HuH-7 (cell line): ENCODE measurements at places on chromosomes 7 and 10.
A peak's percentile ranks its signal among the peaks of the same experiment; 100 is the strongest.

- peak; percentile 33 for DNase-seq
Measured at GRCh38 chr10:67697724-67698131, 1.7 kb upstream of the CTNNA3 start.

DNA sequence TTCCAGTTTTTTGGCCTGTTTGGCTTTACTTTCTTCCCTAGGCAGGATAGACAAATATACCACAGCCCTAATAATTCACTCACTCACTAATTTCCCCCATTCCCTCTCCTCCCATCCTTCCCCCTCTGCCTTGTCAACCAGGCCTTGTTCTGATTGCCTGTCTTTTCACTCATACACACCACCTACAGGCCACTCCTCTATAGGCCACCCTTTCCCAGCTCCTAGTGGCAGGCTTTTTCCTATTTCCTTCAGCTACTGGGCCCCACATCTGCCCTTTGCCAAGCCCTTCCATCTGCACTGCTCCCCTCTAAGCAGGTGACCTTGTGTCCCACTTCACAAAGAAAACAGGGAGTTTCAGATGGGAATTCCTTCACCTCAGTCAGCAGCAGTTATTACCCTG lies 59.8 kb upstream of the MSRB2 start:
- DNase-seq, result peak; percentile 31

DNA sequence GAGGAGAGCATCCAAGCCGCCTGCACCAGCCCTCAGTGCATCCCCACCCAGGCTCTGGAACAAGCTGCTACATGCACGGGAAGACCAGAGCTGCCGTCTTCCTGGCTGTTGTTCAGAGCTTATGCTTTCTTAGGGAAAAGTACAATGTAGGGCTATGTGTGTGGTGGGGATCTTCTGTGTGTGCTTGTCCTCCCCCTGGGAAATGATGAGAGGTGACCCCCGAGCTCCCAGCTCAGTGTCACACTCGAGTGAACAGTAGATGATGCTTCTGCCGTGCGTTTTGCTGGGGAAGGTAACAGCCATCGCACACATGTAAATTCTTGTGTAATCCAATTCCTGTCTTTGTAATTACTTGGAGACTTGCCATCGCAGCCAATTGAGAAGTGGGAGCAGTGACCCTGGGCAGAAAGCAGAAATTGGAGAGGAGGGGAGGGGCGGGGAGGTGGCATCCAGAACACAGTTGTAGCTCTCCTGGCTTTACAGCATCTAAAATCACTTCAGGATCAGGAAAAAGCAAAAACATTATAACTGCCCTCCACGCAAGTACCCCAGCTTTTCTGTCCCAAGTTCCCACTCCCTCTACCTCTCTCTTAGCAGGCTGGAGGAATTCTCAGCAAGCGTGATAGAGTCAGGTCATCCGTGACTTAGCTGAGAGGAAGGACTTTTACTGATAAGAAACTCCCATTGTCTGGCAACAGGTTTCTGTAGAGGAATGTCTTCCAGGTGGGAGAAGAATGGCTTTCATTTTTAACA lies 149.6 kb downstream of the TCF7L2 start:
- no peak for DNase-seq

DNA sequence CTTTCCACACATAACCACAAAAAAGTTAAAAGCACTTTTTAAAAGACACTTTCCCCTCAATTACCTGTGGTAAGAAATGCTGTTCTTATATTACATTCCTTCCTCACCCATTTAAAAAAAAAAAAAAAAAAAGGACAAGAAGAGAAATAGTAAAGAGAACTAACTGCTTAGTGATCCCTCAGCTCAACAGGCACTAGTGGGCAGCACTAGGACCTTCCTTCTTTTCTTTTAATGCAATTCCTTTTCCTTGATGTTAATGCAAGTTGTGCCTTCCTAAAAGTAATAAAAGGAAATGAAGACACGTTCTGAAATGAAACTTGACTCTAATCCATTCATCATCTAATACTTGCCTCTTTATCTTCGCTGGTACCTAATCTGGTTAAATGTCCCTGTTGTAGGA lies 189.7 kb downstream of the TCF7L2 start:
- no peak for DNase-seq

DNA sequence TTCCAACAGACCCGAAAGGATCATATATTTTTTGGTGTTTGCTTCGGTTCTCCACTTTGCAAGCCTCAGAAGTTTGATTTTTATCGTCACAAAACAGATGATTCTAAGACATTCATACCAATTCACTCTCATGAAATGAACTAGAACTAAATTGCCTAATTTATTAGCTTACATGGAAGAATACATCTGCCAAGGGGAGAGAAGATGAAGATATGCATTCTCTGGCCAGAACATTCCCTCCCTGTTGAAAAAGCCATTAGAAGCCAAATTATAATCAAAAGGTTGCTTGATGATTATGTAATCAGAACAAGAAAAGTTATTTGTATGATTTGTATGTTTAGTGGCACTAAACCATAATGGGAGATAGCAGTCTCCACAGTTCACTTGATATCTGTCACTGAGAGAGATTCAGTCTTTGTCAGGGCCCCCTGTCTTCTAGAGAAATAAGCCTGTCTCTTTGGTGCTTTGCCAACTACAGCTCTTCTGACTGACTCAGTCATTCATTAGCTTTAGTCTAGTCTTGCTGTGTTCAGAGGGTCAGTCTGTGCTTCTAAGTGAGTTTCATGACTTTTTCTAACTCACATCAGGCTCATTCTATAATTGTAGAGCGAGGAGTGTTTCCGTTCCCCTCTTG lies 95.3 kb upstream of the GNAI1 start:
- no peak for DNase-seq

DNA sequence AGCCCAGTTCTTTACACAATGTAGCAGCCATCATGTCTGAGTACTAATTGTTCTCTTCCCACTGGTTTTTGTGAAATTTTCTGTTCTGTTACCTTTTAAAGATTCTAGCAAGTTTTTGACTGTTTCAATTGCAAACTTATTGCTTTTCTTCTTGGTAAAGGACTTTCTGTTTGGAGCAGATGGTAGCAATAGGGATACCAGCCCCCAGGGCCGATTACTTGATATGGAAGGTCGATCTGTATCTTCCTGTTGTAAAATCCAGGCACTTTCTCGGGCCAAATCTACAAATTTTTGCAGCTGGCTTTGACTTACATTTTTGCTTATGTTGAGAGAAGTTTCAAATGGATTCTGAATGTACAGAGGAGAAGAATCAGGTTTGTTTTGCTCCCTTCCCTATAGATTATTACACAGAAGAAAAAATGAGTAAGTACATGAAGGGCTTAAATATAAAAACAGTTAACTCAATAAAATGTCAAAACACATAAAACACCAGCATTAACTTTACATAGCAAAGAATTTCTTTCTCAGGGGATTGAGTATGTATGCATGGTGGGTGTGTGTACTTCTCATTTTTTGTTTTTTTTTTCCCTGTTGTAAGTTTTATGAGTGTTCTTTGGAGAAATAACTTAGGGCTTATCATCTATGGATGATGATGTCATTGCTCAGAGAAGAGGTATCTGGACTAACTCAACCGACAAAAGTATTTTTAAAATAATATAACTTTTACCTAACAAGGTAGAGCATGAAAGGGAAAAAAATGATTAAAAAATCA lies 35.3 kb downstream of the MTPAP start:
- DNase-seq, result no peak
